ENCODE measurements at places on chromosomes 4 and X.
A peak's percentile ranks its signal among the peaks of the same experiment; 100 is the strongest.

DNA sequence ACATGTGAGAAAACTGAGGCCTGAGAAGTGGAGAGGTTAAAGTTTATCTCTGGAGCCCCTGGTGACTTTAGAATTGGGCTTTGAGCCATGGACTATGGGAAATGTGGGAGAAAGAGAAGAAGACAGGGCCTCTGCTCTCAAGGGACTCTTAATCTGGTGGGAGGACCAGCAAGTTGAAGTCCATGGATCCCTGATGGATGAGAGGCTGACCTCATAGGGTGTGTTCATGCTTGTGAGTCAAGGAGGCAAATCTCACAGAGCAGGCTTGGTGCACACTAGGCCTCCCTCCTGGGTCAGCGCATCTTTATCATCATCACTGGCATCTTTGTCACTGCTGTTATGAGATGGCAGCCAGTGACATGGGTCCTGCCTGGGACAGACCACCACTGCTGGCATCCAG lies 211.9 kb downstream of the AFAP1 start:
- DNase-seq, result no peak

DNA sequence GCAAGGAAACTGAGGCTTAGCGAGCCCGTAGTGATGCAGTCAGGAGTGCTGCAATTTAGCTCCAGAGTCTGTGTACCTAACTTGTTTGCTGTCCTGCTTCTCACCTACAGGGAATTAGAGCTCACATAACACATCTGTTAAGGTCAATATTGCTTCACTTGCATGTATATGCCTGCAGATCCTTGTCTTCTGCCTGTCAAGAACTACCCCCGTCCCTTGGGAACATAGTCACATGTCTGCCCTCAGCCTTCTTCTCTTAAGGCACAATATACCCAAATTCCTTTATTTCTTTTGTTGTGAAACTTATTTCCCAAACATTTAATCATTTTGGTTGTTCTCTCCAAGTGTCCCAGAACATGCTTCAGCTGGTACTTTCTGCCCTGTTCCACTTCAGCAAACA lies 103.3 kb upstream of the LEF1 start:
- no peak for DNase-seq

- no peak for DNase-seq
These were observed 219.6 kb downstream of the PTTG2 start for GRCh38 chr4:38179690-38180377.

DNA sequence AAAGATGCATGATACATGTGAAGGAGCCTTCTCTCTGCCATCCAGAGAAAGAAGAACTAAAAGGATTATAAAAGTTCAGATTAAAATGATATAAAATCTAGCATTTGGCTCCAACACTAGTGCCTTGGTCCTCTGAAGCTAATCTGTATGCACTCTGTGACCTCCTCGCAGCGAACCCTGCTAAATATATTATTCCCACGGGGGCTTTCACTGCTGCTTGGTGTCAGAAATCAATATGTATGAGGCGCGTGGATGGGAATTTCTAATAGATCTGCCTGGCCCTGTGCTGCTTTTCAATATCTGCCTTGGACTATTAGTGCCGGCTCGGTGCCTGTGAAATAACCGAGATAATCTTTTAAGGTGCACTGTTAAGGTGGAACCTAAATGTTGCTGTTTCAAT lies 69.7 kb downstream of the CXXC4 start:
- no peak for DNase-seq

- DNase-seq, result no peak
These were observed 171.4 kb downstream of the PPP1R2C start for GRCh38 chrX:42606591-42606990.

DNA sequence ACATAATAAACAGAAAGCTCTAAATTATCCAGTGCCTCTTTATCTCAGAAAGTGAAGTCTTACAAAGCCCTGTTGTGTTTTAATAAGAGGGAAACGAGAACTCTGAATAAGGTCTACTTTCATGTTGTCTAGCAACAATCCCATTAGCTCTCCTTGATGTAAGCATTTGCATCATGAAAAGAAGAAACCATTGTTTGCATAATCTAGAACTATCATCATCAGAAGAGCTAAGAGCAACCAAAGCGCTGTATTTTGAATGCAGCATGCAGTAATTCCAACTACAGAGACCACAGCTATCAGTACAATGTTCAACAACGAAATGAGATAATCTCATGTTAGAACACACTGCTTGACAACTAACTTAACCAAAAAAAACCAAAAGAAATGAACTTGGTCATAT lies 257.1 kb downstream of the CAMK2D start:
- no peak for DNase-seq

DNA sequence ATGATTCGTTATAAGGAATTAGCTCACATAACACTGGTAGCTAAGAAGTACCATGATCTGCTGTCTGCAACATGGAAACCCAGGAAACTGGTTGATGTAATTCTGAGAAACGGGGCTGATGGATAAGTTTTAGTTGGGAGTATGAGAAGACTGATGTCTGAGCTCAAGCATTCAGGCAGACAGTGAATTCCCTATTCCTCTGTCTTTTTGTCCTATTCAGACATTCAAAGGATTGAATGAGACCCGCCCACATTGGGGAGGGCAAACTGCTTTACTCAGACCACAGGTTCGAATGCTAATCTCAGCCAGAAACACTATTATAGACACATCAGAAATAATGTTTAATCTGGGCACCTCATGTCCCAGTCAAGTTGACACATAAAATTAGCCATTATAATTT lies 515.5 kb downstream of the STPG2 start:
- DNase-seq, result no peak

- DNase-seq, result no peak
These were observed at the start of gene EXOC1L for GRCh38 chr4:55819634-55820033. Gene EXOC1L (plus strand): TSS chr4:55819790. CDS start chr4:55820027, 237 bp downstream.

- no peak for DNase-seq
These were observed 17.4 kb upstream of the FAM47E start for GRCh38 chr4:76233967-76234678.

DNA sequence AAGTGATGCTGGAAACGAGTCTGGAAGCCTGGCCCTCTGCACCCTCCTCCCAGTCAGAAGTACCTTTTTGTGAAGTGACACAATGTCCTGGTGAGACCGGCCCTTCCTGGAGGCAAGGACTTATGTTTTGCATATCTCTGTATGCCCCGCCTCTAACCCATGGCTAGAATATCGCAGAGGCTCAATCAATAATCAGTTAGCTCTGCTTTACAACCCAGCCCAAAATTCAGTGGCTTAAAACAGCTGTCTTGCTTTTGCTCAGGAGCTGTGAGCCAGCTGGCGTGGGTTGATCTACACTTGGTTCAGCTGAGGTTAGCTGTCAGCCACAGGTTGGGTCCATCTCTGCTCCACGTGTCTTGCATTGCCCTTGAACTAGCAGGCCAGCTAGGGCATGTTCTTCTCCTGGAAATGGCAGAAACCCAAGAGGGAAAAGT lies 98.8 kb upstream of the METTL14 start:
- no peak for DNase-seq

- no peak for DNase-seq
These were observed 144.4 kb upstream of the GUCY1A1 start for GRCh38 chr4:155522201-155522600.

DNA sequence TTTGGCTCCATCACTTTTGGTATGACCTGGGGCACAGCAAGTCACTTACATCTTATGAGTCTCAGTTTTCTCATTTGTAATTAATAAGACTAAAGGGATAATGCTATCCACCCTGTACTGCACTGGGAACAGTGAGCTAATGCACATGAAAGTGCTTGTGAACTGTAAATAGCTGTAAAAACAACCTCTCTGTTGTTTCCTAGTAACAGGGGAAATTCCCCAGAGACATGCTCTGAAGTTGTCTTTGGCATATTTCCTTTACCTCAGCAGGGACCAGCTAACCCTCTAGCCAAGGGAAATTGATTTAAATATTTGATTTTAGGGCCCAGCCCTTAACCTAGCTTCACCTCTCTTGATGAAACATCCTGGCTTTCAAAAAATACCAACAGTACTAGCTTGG lies 6.1 kb upstream of the CYSLTR1 start:
- DNase-seq, result no peak

GRCh38 chr4:76204936-76205335 lies 8.7 kb downstream of the SCARB2 start:
- no peak for DNase-seq

DNA sequence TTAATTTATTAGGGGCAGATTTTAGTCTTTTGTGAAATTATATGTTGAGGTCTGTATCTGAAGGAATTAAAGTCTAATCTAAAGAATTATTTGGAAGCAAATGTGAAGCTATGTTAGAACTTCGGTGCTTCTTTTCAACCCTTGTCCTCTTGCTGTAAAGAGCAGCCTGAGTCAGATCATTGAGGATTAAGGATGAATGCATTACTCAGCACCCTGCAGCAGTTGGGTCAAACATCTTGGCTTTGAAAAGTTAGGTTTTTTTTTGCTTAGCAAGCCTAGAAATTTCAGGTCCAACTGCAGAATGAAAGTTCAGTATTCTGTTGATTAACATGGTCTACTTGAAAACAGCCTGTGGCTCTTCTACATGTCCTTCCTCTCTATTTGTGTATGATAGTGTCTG lies 57.6 kb downstream of the SLC4A4 start:
- DNase-seq, result no peak

- no peak for DNase-seq
These were observed 140.1 kb downstream of the BTC start for GRCh38 chr4:74654230-74654681.

DNA sequence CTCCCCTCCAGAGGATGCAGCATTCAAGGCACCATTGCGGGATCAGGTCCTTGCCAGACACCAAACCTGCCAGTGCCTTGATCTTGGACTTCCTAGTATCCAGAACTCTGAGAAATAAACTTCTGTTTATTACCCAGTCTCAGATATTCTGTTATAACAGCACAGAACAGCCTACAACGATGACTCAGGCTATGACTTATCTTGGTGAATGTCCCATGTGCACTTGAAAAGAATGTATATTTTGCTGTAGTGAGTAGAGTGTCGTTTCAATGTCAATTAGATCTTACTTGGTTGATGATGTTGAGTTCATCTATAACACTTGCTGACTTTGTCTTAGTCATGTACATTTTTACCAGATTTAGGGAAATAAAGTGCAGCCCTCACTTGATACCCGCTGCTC lies 34.5 kb upstream of the PGRMC1 start:
- no peak for DNase-seq

DNA sequence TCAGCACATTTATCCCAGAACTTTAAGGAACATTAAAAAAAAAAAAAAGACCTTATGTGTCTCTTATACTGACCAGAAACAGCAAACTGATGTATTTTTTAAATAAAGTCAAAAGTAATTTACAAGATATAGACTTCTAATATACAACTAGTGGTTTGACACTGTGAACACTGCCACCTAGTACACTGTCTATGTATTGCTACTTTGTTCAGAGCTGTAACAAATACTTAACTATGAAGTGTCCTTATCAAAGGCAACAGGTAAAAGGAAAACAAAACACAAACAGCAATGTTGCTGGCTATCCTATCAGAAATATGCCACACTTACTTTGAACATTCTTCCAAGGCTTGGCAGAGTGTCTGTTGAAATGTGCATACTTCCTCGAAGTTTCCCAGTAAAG lies 60.4 kb downstream of the CD40LG start:
- no peak for DNase-seq

DNA sequence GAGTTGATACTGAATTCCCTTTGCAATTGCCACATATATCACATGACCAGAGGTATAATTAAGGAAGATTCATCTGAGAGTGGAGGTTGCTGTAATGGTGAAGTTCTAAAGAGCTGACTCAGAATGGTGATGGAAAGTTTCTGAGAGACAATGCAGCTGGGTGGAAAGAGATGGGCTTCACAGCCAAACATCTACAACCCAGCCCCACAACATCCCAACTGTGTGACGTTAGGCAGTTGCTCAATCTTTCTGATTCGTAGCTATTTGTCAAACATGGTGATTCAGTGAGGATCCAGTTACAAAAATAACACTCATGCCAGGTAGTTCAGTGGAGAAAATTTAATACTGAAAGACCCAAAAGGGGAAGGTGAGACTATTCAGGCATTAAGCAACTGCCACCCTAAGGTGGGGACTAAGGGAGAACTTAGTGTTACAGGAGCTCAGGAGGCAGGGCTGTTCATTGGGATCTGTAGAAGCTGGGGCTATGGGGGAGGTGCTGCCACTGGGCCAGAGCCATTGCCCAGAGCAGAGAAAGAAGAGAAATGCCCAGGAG lies 6.9 kb upstream of the AFF1 start:
- peak; percentile 92 for DNase-seq

- no peak for DNase-seq
These were observed 418 bp downstream of the TAB3 start for GRCh38 chrX:30888526-30889146.

DNA sequence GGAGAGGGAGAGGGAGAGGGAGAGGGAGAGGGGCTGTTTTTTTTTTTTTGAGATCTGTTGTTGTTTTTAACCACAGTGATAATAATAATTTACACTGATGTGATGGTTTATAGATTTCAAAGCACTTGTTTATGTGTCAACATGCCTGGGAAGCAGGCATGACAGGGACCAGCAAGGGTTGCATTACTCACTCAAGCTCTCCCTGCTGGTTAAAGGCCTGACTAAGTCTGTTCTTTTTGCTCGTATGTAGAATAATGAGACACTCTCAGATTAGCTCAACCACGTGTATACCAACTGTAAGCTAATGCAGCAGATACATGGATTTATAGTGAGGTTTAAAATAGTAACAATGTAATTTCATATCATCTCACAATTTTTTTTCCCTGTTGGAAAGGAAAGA lies 134.6 kb upstream of the BOD1L1 start:
- no peak for DNase-seq

DNA sequence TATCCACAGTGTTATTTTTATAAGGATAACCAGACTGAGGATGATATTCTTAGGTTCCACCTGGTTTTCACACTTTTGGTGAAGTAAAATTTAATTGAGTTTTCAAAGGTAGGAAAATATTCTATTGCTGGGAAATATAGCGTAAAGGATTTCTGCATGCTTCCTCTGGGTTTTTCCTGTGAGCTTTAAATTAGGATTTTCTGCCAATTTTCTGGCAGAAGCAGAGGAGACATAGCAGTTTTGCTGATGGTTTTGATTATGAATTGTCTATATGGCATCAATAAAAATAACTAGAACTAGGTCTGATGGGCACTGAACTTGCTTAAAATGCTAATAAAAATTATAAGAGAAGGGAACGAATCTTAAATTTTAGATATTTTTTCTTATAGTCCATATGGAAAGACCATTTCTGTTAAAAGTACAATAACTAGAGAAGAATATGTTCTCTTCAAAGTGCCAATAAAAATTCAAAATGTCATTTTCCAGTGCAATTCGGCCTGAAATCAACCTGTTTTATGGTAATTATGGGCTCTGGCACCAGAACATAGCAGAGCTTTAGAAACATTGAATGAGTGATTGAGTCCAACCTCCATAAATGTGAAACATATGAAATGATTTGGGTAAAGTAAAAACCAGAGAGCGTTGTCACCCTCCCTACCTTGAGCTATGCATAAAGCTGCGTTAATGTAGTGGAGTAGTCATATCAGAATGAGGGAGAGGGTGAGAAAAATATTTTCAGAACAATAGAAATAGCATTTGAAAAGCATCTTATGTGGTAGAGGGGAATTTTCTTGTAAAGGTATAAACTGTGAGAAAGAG lies 279.7 kb downstream of the SPRY1 start:
- no peak for DNase-seq

GRCh38 chrX:133792198-133792953 lies 193.0 kb downstream of the GPC3 start:
- DNase-seq, result no peak
